Activated T-cell treated with anti-CD3 and anti-CD28 coated beads for 1 hour (primary cell): ENCODE measurements at places on chromosomes 7 and 10.
A peak's percentile ranks its signal among the peaks of the same experiment; 100 is the strongest.

- peak; percentile 47 for DNase-seq
These were observed 23.0 kb downstream of the ASB15 start for GRCh38 chr7:123624527-123625183.

DNA sequence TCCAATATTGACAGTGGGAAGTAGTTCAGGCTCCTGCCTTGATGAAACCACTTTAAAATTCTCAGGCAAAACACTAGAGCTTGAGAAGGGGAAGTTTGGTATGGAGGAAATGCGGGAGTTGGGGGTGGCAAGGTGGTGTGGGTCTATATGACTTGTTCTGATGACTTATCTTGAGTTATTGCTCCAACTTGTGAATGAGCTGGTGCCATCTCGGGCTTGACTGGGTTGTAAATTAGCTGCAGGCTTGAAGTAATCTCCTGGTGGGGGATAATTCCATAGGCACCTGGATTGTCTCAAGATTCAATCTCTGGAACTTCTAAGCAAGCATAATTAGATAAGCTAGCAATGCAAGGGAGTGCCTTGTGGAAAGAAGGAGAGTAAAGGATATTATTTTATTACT lies 29.0 kb downstream of the MRPL32 start:
- DNase-seq = no peak

DNA sequence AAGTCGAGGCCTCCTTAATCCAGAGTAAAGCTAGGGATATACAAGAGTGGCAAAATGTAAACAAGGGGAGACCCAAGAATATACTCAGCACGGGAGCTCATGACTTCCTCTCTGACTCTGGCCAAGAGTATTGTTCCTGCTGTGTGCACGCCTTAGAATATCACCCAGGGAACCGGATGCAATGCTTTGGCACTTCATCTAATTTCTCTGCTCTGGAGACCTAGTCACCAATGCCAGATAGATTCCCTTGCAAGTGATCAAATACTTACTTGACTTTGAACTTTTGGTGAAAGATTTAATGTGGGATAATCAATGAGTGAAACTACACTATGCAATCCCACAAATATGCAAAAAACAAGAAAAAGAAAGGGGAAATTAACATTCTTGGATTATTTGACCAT lies 695.5 kb downstream of the INHBA start:
- no peak for DNase-seq

GRCh38 chr7:3846738-3847137 lies 545.7 kb downstream of the SDK1 start:
- no peak for DNase-seq

DNA sequence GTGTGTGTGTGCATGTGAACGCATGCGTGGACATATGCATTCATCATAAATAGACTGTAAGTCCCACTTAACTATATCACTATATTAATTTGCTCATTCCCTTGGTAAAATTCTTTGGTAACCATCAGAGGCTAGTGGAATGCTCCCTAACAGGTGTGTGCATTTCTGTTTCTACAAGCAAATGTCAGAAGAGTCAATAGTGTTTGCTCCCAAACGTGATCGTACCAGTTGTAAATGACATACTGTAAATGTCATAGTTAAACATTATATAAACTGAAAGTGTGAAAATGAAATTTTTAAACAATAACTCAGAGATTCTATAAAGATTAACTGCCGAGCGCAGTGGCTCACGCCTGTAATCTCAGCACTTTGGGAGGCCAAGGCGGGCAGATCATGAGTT lies 94.6 kb downstream of the ANLN start:
- DNase-seq = no peak

DNA sequence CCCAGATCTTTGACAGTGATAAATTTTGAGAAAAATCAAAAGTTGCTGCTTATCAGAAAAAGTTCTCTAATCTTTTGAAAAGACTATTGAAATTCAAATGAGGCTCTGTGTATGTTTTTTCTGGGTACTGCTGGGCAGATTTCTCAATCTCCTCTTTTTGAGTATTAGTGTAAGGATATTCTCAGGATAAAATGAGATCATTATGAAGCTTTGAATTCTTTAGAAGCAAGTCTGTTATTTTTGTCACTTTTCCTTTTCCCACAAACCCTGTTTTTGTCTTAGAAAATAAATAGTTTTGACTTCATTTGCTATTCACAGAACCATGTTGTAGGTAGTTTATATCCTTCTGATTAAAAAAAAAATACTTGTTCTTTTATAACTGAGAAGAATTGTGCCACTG lies 7.9 kb downstream of the STAM start:
- no peak for DNase-seq

GRCh38 chr10:50604809-50605208 lies 18.9 kb downstream of the SGMS1 start:
- DNase-seq = no peak

- no peak for DNase-seq
These were observed 127.6 kb upstream of the SLC26A5 start for GRCh38 chr7:103573479-103574058.

DNA sequence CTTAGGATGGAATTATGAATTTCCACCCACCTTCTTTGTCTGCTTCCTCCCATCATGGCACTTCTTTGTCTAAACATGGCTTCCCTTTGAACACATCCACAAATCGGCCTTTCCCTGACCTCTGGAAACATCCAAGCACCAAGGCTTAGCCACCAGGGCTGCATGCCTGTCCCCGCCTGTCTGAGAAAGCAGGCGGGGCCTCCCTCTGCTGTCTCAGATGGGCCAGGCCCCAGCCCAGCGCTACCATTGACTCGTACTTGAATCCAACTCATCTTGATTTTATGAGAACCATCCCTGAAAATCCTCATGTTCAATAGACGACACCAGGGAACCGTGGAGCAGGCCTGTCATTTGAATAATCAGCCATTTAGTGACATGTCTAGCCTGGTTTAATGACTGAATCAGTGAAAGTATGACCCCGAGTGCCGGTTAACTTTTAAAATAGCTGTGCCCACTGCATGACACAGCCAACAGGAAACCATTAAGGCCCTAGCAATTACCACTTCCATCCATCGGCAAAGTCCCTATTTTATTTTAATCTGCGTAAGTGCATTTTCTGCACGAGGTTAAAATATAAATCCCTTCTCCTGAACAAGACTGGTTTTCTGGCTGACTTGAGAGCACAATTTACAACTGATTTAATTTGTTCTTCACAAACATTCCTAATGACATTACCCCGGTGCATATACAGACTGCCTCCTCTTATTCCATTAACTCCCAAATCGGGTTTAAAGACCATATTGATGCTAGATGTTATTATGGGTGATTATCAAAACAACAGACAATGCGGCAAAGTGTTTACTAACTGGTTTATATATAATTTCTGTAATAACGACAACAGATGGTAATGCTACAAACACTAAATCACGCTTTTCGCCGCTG lies 194.7 kb downstream of the BUB3 start:
- no peak for DNase-seq
